CD4-positive, alpha-beta T cell treated with Interleukin-4 for 1 hour (primary cell): ENCODE measurements at places on chromosomes 3 and 15.
A peak's percentile ranks its signal among the peaks of the same experiment; 100 is the strongest.

- DNase-seq: no peak
Observed at GRCh38 chr3:64687781-64688604, at the start of gene ADAMTS9. Gene ADAMTS9 (minus strand): TSS chr3:64688000. CDS start chr3:64687657, 343 bp downstream.

DNA sequence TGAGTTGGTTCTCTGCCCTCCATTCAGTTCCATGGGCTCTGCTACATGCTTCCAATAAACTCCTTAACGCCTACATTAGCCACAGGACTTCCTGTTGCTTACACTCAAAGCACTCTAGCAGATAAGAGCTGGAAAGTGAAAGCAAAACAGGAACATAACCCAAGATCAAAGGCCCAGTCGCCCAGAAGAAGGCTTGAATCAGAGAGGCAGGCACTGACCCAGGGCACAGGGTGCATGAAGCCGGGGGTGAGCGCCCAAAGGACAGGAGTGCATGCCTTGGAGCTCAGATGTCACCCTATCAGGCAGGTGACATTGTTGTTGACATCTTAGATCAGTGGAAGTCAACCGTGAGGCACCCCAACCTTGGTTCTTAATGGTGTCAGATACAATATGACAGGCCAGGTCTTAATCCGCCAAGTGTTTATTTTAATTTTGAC lies 235.1 kb downstream of the UACA start:
- peak; percentile 58 for DNase-seq

- DNase-seq: no peak
Observed at GRCh38 chr3:140403608-140404007, 274.3 kb upstream of the TRIM42 start.

DNA sequence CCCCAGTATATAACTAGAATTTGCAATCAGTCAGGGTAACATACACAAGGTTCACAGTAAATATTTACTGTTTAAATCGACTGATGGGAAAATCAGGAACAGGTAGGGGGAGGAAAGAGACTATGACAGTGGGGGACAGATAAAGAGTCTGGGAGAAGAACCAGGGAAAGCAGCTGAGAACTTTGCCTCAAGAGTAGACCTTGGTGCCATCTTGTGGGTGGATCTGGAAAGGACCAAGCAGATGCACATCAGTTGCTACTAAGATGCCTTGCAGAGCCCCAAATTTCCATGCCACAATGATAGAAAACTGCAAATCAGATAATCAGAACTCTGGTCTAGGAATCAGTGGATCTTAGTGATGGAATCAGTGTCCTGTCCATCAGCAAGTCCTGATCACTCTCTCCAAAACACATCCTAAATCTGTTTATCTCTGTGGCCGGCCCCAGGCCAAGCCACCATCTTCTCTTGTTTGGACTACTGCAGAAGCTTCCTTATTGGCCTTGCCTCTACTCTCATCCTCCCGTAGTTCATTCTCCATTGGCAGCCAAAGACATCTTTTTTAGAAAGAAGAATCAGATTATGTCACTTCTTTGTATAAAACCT lies 62.7 kb downstream of the PDE8A start:
- peak; percentile 61 for DNase-seq

DNA sequence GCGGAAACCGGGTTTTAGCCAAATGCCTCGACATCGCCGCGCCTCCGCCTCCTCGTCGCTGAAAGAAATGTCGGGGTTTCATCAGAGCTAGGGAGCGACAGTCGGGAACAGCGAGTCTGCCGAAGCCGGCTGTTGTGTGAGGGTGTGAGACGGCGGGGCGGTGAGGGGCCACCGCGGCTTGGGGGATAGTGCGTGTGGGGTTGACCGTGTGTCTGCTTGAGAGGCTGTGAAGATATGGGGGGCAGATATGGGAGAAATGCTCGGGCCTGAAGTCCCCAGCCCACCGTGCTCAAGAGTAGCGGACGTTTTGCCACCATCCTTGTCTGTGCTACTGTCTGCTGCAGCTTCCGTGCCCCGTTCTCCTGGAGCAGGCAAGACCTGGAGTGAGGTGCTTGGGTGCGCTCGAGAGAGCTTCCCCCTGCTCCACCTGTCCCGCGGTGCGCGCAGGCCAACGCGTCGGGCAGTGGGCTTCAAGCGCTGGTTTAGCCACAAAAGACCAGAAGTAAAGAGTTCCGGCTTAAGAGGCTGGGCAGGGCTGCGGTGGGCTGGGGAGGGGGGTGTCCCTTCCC lies 716 bp upstream of the ISLR2 start:
- DNase-seq: no peak

DNA sequence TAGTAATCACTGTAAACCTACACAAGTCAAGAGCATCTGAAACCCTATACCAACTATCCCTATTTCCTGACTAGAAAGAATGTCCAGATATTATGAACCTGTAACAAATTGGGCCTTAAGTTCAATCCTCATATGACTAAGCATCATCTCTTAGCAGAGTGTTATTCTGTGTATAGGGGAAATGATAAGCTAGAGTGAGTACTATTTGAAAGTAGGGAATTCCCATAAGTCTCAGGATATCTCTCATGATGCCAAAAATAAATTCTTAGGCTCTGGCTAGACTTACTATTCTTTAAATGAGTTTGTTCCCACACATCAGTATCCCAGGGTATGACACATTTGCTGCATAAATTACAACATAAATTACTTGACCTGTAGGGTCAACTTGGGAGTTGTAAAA lies 15.3 kb downstream of the MRPL47 start:
- no peak for DNase-seq

DNA sequence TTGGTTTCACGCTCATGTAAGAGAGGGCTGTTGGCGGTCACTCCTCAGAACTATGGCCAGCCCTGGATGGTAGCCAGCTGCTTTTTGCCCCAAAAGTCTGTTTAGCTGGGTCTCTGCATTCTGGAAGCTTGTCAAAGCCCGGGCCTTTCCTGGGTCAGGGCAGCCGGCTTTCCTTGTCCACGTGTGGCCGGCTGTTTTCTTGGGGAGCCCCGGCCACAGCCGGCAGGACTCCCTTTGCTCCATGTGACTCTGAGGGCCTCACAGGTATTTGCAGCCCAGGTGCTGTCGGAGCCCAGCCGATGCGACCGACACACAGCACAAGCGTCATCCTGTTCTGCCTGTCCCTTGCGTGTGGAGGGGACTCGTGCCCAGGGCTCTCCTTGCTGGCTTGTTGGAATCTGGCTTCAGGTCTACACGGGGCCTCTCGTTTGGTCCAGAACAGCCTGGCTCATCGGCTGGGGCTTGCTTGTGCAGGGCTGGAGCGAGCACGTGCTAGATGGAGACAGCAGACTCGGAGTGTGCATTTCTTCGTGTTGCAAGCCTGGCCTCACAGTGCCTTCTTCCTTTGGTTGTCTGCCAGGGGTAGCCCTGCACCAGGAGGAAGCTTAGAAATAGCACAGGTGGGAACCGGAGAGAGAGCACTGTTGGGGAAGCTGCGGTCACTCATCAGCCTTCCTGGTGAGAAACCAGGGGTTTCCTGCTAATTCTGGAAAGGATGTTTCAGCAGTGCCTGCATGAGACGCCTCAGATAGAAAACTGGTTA lies 51.5 kb downstream of the PGPEP1L start:
- DNase-seq: no peak

- no peak for DNase-seq
Observed at GRCh38 chr15:51801391-51801835, 28.0 kb upstream of the TMOD3 start.

DNA sequence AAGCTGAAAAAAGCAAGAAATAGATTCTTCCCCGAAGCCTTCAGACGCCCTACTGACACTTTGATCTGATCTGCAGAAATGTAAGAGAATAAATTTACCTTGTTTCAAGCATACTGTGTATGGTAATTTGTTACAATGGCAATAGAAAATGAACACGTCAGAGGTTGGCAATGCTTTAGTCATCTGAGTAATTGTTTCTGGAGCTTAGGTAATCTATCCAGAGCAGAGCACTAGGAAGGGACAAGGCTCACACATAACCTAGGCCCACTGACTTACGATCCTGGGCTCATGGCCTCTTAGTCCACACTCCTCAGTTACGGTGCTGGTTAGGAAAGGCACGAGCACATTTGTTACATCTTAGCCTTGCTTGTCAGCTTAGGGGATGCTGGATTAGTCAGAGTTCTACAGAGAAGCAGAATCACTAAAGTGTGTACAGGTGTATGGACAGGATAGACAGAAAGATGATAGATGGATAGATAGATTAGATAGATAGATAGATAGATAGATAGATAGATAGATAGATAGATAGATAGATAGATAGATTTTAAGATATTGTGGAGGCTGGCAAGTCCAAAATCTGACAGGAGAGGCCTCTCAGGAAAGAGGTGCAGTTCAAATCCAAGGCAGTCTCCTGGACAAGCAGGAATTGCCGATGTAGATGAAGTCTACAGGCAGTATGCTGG lies 46.8 kb upstream of the TBC1D23 start:
- no peak for DNase-seq

- DNase-seq: peak; percentile 33
Observed at GRCh38 chr3:23685541-23686258, 120.1 kb upstream of the UBE2E1 start.
